Thyroid gland (tissue), 4 donors: ENCODE measurements at places on chromosomes 6 and 20.
A peak's percentile ranks its signal among the peaks of the same experiment; 100 is the strongest.

DNA sequence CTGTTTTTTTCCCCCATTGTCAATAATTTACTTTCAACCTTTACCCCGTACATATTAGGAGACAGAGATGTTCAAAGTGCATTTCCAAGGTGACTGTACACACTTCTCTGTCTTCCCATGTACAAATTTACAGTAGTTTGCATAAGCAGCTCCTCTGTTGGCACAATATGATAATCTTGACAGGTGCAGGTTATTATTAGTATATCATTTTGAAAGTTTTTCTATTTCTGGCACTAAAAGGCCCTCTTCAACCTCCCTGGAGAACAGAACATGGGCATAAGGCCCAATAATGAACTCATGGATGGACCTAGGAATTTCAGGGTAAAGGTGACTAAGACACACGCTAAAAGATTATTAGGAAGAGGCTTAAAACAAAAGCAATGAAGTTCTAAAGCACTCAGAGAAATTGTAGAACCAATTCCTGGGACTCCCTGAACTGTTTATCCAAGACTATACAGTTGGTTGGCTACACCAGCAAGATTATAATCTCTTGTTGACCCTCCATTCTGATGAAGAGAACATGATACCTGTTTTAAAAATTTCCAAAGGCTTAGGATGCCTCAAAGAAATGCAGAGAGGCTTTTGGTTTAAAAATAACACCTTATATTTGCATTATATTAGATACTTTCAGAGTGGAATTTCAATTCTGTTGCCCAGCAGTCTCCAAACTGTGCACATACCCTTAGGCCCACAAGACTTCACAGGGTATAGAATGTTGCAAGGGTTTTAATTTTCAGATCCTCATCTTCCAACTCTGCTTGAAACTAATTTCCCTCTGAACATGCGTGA, 1.1 kb downstream of the AIG1 start:
- H3K27ac ChIP-seq = peak overlapping the region; percentile 96
- H3K36me3 ChIP-seq = no peaks in the 10 kb centered on the region
- H3K4me1 ChIP-seq = peaks cover 13% of the 10 kb centered on the region
- no peak overlapping the region for H3K4me3 ChIP-seq
- no peaks in the 10 kb centered on the region for H3K27me3 ChIP-seq

GRCh38 chr6:13836170-13836569, 21.8 kb upstream of the MCUR1 start:
- no peak overlapping the region for H3K27ac ChIP-seq
- no peak for DNase-seq
- no peak overlapping the region for H3K4me3 ChIP-seq
- H3K27me3 ChIP-seq = no peaks in the 10 kb centered on the region
- H3K4me1 ChIP-seq = no peaks in the 10 kb centered on the region

GRCh38 chr20:19969507-19970255, 47.5 kb upstream of the NAA20 start:
- peak overlapping the region; percentile 5 for H3K27ac ChIP-seq
- no peaks in the 10 kb centered on the region for H3K27me3 ChIP-seq
- no peak for DNase-seq
- H3K4me1 ChIP-seq = peaks cover 29% of the 10 kb centered on the region
- H3K4me3 ChIP-seq = no peak overlapping the region
- no peaks in the 10 kb centered on the region for H3K36me3 ChIP-seq

DNA sequence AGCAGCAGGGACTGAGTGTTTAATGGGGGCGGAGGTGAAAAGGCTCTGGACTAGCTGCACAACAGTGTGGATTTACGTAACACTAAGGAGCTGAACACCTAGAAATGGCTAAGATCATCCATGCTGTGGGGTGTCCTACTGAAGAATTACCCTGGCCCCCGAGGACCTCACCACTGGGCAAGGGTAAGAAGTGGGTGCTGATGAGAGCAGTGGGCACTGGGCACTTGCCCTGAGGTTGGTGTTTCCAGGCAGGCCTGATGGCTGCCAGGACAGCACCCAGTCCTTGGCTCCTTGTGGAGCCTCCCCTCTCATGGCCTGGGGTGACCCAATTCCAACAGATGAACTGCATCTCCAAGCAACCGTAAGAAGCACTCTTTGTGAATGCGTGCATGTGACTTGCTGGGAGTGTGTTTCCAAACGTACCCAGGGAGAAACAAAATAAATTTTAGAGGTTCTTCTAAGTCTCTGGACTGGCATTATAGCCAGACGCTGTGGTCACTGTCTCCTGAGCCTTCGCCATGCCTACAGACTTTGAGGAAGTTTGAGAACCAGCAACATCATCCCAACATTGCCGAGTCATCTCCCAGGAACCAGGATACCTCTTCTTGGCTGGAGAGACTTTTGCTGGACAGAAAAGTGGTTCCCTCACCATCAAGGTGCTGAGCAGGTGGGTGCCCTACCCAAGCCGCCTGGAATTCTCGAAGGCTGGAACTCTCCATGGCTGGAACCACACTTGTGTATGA, 245.9 kb downstream of the ERMARD start:
- H3K4me1 ChIP-seq = no peaks in the 10 kb centered on the region
- H3K27me3 ChIP-seq = no peaks in the 10 kb centered on the region
- H3K4me3 ChIP-seq = no peak overlapping the region
- DNase-seq = no peak
- no peak overlapping the region for H3K27ac ChIP-seq
- no peaks in the 10 kb centered on the region for H3K36me3 ChIP-seq

DNA sequence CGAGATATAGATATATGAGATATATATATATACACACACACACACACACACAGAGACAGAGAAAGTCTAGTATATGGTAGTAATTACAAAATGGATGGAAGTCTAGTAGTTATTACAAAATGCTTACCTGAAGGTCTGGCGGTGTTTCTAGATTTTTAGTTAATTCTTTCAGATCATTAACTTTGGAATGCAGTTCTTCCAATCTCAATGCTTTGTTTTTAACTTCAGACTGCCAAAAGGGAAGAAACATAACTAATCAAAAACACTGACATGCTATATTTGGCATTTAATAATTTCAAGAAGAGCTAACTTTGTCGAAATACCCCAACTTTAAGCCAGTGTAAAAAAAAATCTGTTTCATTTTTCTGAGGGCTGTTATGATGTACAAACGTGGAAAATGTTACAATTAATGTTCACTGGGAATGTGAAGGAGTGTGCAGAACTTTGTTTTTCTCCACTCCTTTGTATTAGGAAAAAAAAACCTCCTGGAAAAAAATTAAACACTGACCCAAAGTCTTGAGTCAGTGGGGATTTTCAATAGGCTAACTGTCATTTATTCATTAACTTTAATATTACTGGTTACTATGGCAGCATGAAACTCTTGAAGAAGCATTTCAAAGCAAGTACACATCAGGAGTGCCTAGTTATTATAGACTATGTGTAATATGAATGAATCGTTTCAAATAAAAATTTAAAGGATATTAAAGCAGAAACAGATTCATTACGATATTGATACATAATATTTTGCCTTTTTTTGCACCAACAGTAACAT, 232.9 kb downstream of the SYNE1 start:
- no peaks in the 10 kb centered on the region for H3K27me3 ChIP-seq
- peaks cover 7% of the 10 kb centered on the region for H3K36me3 ChIP-seq
- H3K27ac ChIP-seq = peak overlapping the region; percentile 18
- H3K4me3 ChIP-seq = no peak overlapping the region

GRCh38 chr20:33160681-33161080, 7.3 kb upstream of the BPIFA2 start:
- no peaks in the 10 kb centered on the region for H3K36me3 ChIP-seq
- DNase-seq = no peak
- no peak overlapping the region for H3K4me3 ChIP-seq
- H3K27ac ChIP-seq = no peak overlapping the region
- no peaks in the 10 kb centered on the region for H3K4me1 ChIP-seq

GRCh38 chr6:30887901-30888815, 3.8 kb downstream of the DDR1 start:
- peaks cover 26% of the 10 kb centered on the region for H3K36me3 ChIP-seq
- H3K4me3 ChIP-seq = no peak overlapping the region
- H3K4me1 ChIP-seq = peaks cover 31% of the 10 kb centered on the region
- no peaks in the 10 kb centered on the region for H3K27me3 ChIP-seq

DNA sequence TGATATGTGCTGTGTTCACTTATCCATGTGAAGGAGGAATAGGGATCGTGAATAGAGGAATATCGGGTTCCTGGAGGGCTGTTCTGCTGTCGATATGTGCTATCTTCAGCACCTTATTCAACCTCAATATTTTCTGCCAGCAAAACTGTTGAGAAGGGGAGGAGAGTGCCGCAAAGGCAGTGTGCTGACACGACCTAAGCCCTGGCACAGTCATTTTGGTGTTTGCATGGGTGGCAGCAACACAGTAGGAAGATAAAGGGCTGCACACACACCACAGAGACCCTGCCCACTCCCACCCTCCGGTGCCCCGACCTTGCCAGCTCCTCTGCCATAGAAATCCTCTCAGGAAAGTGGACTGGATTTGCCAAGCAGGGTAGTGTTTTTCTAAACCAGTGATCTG, 47.0 kb downstream of the ZDHHC14 start:
- no peak for DNase-seq
- no peak overlapping the region for H3K27ac ChIP-seq
- no peaks in the 10 kb centered on the region for H3K27me3 ChIP-seq

DNA sequence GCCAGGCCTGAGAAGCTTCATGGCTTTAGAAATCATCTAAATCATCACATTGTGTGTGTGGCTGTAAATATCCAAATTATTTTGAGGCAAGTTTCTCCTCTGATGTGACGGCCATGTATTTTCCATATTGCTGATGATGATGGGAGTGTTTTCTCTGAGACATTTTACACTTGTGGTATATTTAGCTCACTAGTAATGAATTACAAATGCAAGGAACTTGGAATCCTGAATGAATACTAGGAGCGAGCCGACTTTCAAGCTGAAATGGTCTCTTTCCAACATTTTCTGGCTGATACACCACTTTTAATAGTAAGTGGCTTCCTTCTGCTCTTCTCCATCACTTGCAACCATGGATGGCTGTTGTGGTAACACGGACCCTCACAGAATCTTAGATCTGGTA, 41.3 kb downstream of the UTRN start:
- no peak for DNase-seq
- no peak overlapping the region for H3K4me3 ChIP-seq
- H3K27ac ChIP-seq = peak overlapping the region; percentile 92
- no peaks in the 10 kb centered on the region for H3K27me3 ChIP-seq
- H3K36me3 ChIP-seq = no peaks in the 10 kb centered on the region

- DNase-seq = no peak
- no peak overlapping the region for H3K27ac ChIP-seq
- no peaks in the 10 kb centered on the region for H3K4me1 ChIP-seq
Observed at GRCh38 chr20:14299831-14300230, 37.6 kb downstream of the FLRT3 start.

- H3K4me1 ChIP-seq = peaks cover 61% of the 10 kb centered on the region
- no peak overlapping the region for H3K27ac ChIP-seq
- H3K4me3 ChIP-seq = no peak overlapping the region
- no peaks in the 10 kb centered on the region for H3K36me3 ChIP-seq
- no peaks in the 10 kb centered on the region for H3K27me3 ChIP-seq
Observed at GRCh38 chr20:49659056-49659455, 54.6 kb downstream of the B4GALT5 start.

DNA sequence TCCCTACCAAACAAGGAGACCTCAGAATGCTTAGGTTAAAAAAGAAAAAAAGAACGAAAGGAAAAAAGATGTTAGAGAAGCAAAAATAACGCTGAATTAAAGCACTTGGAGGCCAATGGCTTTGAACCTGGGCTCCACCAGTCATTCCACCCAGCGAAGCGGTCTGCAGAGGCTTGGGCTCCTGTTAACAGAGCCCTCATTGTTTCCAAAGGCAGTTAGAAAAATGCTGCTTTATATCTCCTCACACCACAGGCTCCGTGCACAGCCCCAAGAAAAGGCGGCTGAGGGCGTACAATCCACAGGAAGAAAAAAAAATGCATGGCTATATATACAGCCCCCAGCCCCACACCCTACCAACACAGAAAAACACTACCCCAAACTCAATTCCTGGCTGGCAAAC, 255.9 kb downstream of the FOXC1 start:
- H3K27ac ChIP-seq = no peak overlapping the region
- DNase-seq = no peak
- no peaks in the 10 kb centered on the region for H3K27me3 ChIP-seq
- no peaks in the 10 kb centered on the region for H3K4me1 ChIP-seq
- no peaks in the 10 kb centered on the region for H3K36me3 ChIP-seq

GRCh38 chr6:35320031-35320410, 22.3 kb upstream of the PPARD start:
- no peak for DNase-seq
- no peaks in the 10 kb centered on the region for H3K36me3 ChIP-seq
- H3K4me3 ChIP-seq = no peak overlapping the region
- H3K27ac ChIP-seq = no peak overlapping the region
- peaks cover 6% of the 10 kb centered on the region for H3K4me1 ChIP-seq

GRCh38 chr20:50692552-50692933, 1.2 kb upstream of the RIPOR3 start:
- no peak overlapping the region for H3K27ac ChIP-seq
- DNase-seq = no peak
- no peaks in the 10 kb centered on the region for H3K36me3 ChIP-seq
- H3K27me3 ChIP-seq = no peaks in the 10 kb centered on the region
- no peak overlapping the region for H3K4me3 ChIP-seq

- H3K27me3 ChIP-seq = no peaks in the 10 kb centered on the region
- no peak for DNase-seq
- H3K36me3 ChIP-seq = no peaks in the 10 kb centered on the region
- no peak overlapping the region for H3K27ac ChIP-seq
- H3K4me1 ChIP-seq = no peaks in the 10 kb centered on the region
Observed at GRCh38 chr6:41191569-41191968, 9.4 kb downstream of the TREML2 start.

DNA sequence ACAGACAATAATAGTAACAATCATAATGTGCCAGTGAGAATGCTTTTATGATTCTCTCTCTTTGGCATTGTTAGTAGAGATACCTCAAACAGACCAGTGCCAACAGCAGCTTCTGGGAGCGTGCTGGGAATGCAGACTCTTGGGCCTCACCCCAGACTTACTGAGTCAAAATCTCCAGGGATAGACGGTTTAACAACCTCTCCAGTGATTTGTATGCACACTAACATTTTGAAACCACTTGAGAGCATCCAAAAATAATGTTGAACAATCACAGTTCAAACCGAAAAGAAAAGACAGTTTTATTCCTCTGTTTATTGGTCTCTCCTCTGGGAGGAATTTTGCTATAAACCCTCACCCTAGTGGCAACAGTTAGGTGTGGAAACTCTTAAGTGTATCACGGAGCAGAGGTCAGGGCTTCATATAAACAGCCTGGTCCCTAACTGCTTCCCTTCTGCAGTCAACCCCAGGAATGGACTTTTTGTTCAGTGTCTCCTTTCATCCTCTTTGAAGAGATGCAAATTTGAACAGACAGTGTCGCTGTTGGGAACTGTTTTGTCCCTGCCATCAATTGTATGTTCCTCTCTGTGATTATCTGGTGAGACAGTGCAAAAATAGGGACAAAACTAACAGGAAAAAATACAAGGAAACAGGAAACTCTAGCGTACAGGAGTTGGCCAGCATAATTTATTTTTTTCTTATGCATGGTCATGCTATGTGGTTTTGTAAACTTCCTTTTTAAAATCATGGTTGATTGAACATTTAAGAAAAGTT, 162.4 kb upstream of the BTBD3 start:
- H3K4me1 ChIP-seq = peaks cover 14% of the 10 kb centered on the region
- no peaks in the 10 kb centered on the region for H3K36me3 ChIP-seq
- H3K27ac ChIP-seq = no peak overlapping the region
- DNase-seq = no peak
